CD4-positive, alpha-beta T cell treated with Interleukin-10 for 1 hour (primary cell): ENCODE measurements at places on chromosomes 1 and 21.

DNA sequence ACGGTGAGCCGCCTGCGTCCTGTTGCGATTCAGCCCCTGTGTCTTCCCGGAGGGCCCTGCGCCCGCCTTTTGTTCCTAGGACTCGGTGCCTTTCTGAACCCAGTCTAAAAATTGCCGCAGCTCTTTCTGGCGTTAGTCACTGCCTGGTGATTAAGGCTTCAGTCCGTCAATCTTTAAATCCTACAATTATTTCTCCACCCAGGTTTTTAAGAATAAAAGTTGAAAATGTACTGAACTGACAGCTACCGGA is 16.2 kb upstream of the PDXK start:
- no peak for DNase-seq

DNA sequence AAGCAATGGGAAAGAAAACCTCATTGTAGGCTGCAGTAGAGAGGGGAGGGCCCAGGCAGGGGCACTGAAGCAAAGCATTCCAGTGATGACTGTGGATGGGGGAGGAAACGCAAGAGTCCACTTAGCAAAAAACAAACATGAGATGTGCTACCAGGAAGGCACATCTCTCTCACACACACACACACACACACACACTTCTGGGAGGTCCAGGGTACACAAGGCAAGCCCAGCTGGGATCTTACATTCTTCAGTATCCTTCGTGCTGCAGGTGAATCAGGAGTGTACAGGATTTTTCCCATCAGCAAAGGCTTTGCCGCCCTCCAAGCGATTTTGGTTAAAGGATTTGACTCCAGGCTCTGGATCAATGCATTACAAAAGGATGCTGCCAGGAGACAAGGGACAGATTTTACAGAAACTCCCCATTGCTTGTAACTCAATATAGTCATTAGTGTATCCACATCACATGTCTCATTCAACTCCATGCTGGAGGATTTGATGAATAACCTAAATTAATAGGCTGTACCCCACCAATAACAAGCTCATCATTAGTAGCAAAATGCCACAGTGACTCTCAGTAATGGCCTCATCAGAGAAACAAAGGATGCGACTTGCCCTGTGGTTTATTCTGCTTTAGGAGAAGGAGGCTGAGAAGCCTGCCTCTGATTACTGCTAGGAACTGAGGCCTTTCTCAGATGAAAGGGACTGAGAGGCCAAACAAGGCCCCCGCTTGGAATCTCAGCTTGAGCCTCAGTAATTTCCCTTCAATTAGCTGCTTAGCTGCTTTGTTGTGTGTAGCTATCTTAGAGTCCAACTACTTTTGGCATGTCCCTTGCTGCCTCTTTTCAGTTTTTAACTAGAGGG is 41.6 kb downstream of the ABCA4 start:
- no peak for DNase-seq

GRCh38 chr21:42474043-42474831 is 21.8 kb downstream of the RSPH1 start:
- DNase-seq = no peak

- no peak for DNase-seq
Observed at GRCh38 chr1:180722586-180722985, 90.8 kb downstream of the XPR1 start.

DNA sequence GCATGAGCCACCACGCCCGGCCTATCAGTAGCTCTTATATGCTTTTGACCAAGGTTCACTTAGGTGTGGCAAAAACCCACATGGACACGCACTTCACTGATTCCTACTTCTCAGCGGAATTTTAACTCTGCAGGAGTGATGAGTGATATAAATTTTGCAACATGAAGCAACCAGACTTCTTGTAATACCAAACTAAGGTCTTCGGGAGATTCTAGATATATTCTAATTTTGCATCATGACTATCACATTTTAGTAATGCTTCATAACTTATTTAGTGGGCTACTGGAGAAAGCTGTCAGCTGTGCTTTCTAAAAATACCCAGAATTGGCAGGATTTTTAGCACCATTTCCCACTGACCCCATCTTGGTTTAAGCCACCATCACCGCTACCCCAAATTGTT is 27.8 kb downstream of the RHCE start:
- DNase-seq = no peak

DNA sequence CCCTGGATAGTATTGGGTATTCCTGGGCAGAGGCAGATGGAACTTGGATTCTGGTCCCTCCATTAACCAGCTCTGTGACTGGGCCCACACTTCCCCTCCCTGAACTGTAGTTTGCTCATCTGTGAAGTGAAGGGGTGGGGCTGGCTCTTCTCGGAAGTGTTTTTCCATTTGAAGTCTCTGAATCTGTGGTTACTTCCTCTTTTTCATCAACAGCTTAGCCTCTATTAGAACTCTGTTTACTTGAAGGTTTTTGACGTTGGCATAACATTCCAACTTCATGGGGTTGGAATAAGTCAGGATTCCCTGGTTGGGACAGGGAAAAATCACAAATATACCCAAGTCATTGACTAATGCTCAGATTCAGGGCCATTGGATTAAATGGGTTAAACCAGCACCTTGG is 3.6 kb downstream of the KIAA0040 start:
- DNase-seq = peak; percentile 76

DNA sequence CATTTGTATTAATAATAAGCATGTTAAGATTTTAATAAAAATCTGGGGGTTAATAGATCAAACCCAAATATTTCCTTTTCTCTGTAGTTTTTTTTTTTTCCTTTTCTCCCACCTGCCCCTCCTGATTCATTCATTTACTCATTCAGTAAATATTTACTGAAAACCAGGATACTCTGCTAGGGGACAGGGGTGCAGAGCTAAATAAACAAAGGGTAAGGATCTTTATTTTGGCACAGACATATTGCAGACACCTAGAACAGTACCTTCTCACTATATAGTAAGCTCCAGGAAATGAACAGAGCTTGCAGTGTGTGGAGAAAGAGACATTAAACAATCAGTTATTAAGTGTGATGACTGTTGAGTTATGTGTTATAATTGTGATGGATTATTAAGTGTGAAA is 60.9 kb downstream of the AK5 start:
- DNase-seq = no peak
